ENCODE measurements at places on chromosomes 13 and 19. TPM values are rescaled to one million over a fixed set of nuclear protein-coding genes. Genes with fewer than 3 reads are reported as not detected.
A peak's percentile ranks its signal among the peaks of the same experiment; 100 is the strongest.

GRCh38 chr13:94414708-94415107, 64.8 kb downstream of the DCT start:
- no peak for DNase-seq

DNA sequence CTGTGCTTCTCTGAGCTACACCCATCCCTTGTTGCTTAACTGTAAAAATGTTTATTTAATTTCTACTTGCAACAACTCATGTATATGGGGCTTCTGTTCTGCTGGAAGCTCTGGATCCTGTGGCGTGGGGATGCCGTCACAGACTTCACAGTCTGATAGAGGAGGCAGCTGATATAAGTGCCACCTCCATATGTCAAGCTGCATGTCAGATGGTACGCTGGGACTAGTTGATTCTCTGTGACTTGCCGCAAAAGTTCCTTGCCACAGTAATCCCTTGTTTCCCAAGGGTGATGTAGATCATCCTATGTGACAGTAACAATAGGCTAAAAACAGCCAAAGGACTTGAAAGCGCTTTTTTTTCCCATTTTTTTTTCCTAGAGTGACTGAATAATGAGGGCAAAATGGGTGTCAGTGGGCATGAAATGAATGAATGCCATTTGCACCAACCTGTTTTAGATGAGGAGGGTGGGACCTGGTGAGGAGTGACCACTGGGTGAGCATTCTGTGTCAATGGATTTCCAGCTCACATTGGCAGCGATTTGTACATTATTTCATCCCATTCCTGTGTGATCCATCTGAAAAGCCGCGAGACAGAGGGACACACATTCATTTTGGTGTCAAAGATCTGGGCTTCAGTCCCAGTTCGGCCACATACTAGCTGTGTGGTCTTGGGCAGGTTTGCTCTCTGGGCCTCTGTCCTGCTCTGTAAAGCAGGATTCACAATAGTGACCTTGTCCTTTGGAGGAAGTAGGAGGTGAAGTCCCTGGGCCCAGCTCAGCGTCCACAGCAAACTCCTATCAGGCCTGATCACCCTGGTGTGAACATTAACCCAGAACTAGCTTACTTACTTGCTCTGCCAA, 88.9 kb upstream of the RNF113B start:
- peak; percentile 78 for DNase-seq

PDE4A gene
- 4.9 TPM for polyA plus RNA-seq

DNA sequence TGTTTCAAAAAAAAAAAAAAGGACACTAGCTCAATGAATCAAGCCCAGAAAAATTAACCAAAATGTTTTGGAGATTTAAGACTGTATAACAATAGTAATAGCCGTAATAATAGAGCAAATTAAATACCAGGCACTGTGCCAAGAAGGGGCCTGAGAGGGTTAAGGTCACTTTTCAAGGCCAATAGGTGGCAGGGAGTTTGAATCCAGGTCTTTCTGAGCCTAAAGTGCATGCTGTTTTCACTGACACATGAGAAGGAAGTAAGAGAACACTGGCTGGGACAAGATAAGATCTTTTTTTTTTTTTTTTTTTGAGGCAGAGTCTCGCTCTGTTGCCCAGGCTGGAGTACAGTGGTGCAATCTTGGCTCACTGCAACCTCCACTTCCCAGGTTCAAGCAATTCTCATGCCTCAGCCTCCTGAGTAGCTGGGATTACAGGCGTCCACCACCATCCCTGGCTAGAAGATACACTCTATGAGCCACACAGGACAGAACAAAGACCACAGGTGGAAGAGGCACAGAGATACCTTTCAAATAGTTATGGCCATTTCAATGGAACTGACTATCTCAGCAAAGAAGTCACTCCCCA, 7.7 kb downstream of the FFAR2 start:
- DNase-seq = no peak

- no peak for DNase-seq
These were observed 1268.7 kb upstream of the PCDH20 start for GRCh38 chr13:62684359-62684758.

DNA sequence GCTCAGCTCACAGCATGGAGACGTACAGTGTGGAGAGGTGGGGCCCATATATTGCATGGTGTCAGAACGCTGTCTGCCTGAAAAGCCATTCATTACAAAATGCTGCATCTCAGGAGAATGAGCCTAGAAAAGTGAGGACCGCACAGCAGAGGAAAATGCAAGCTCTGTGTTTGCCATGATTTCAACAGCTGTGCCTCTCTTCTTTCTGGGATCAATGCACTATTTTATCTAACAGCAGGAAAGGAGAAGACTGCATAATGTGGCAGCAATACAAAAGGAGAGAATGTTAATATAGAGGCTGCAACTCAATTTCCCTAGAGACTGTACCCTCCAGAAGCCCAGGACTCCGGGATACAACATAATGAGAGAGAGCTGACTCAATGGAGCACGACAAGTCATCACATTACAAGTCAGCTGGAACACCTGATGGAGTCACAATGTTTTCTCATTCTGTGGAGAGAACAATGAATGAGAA, 368.0 kb downstream of the FGF14 start:
- DNase-seq = no peak

DNA sequence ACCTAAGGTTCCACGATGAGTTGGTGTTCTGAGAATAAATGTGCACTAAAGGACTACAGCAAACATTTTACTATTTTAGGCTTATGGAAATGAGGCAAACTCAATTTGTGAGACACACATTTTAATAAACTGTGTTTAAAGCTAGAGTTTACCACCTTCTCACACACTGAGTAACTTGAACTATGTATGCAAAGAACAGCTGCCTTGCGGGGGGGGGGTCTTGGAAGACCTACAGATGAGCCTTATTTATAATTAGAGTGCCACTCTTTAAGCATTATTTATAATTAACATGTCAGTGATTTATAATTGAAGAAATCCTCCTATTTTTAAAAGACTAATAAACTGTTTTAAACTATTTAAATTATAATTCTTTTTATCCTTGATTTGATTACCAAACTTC, 300.4 kb downstream of the DLEU7 start:
- DNase-seq = no peak

ICAM1 gene
- 15.2 TPM for polyA plus RNA-seq

DNA sequence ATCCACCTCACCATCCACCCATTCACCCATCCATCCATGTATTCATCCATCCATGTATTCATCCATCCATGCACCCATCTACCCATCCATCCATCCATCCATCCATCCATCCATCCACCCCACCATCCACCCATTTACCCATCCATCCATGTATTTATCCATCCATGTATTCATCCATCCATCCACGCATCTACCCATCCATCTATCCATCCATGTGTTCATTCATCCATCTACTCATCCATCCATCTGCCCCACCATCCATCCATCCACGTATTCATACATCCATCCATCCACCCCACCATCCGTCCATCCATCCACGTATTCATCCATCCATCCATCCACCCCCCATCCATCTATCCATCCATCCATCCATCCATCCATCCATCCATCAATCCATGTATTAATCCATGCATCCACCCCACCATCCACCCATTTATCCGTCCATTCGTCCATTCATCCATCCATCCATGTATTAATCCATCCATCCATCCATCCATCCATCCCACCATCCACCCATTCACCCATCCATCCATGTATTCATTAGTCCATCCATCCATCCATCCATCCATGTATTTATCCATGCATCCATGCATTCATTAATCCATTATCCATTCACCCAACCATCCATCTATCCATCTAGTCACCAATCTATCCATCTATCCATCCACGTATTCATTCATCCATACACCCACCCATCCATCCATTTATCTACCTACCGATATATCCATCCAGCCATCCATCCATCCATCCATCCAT, 2.6 kb downstream of the IL12RB1 start:
- DNase-seq = no peak

CACNA1A gene
- 0.96 TPM for polyA plus RNA-seq

LILRB3 gene
- not detected for polyA plus RNA-seq

- peak; percentile 69 for DNase-seq
These were observed 1.3 kb upstream of the ZIC2 start for GRCh38 chr13:99980201-99980823.

DNA sequence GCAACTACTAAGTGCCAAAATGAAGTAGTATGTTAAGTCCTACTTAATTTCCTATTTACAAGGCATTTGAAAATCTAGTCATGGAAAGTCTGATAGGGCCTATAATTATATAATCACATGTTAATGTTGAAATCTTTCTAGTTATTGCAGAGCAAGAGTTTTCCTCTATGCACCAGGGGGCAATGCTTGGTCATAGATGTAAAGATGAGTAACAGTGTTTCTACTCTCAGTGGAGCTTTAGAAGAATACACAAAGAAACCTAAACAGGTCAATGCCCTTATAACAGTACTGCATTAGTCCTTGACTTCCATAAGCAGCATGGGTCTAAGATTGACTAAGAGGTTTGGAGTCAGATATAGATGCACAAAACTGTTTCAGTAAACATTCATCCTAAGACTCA, 218.7 kb downstream of the KCTD12 start:
- peak; percentile 87 for DNase-seq

CYP4F8 gene
- polyA plus RNA-seq = not detected

KCNN4 gene
- 0.53 TPM for polyA plus RNA-seq

CCL25 gene
- polyA plus RNA-seq = not detected

GRCh38 chr13:47126432-47126831, 229.6 kb upstream of the HTR2A start:
- peak; percentile 41 for DNase-seq

DNA sequence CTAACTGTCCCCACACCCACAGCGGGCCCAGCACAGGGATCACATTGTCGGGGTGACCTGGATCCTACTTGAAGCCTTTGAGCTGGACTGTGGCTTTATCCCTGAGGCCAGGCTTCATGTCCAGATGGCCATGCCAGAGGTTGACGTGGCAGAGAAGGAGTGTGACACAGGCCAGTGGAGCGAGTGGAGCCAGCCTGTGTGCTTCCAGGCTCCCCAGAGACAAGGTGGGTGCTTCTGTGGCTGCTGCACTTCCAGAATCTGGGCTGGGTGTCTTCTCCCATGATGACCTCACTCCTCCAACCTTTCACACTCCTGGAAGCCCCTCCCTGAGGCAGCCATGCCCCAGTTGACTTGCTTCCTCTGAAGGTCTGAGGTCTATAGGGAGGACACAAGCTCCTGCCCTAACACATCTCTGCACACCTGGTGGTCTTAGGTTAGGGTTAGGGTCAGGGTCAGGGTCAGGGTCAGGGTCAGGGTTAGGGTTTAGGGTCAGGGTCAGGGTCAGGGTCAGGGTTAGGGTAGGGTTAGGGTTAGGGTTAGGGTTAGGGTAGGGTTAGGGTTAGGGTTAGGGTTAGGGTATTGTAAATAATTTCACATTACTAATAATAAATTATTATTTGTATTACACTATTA, 13.1 kb upstream of the MZF1 start:
- no peak for DNase-seq

GRCh38 chr19:14661372-14661924, 13.2 kb downstream of the ADGRE3 start:
- DNase-seq = no peak

- no peak for DNase-seq
These were observed 90.0 kb downstream of the TEX29 start for GRCh38 chr13:111410232-111411021.

SIGLEC11 gene
- not detected for polyA plus RNA-seq

- peak; percentile 45 for DNase-seq
These were observed 1779.2 kb upstream of the MIR17HG start for GRCh38 chr13:89568276-89568675.

DNA sequence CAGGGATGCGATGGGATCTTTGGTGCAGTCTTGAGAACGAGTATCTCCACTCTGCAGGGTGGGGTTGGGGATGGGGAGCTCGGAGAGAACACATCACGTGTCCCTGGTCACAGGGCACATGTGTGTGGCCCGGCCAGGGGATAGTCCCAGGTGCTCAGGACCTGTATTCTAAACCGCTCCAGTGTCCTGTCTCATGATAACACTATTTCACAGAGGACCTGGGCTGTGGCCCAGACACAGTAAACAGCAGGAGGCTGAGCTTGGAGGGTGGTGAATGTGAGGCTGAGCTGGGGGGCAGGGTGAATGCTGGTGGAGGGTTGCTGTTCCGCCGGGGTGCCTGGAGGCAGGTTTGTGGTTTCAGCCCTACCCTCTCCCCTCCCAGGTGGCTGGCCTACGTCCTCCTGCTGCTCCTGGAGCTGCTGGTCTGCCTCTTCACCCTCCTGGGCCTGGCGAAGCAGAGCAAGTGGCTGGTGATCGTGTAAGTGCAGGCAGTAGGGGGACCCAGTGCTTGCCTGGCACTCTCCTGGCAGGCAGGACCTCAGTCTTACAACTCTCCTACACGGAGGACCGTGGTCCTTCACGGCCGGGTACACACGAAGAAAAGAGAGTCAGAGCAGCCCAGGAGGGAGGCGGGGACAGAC, 11.1 kb downstream of the TTYH1 start:
- DNase-seq = no peak

- DNase-seq = peak; percentile 47
These were observed 123.2 kb downstream of the ENOX1 start for GRCh38 chr13:43663474-43664090.

DNA sequence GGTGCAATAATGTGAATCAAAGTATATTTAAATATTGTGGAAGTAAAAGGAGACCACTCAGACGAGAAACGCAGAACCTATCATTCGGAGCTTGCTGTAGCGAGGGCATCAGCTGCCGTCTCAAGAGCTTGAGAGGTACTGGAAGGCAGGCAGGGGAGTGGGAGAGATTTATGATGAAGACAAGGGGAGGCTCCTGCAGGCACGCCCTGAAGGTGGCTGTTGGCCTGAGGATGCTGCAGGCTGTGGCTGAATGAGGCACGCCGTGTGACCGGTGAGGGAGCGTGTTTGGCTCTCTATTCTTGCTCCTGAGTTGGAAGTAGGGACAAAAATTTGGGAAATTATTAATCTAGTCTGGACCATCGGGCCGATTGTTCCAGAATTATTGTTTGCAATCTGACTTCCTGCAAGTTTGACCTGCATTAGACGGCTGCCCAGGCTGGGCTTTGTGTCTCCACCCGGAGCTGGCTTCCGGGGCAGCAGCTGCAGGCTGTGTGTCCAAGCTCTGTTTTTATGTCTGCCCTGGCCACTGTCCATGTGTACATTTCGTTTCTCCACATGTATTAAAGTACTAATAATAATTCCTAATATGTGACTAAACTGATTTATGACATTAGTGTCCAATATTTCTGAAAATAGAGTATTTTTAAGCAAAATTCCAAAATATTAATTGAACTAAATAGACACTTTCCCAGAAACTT, 91.1 kb upstream of the ANKRD10 start:
- peak; percentile 83 for DNase-seq

MED25 gene
- polyA plus RNA-seq = 28.6 TPM

DNA sequence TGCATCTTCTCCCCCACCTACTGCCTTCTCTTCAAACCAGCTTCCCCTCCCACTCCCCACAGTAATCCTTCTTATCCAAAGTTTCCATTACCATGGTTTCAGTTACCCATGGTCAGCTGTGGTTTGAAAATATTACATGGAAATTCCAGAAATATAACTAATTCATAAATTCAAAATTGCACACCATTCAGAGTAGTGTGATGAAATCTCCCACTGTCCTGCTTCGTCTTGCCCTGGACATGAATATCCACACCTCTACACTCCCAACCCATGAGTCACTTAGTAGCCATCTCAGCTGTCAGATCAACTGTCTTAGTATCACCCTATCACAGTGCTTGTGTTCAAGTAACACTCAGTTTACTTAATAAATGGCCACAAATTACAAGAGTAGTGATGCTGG, 3.8 kb upstream of the KCTD12 start:
- peak; percentile 22 for DNase-seq

DMAC2 gene
- 52.3 TPM for polyA plus RNA-seq

SYCN gene
- polyA plus RNA-seq = not detected

CLIP3 gene
- 14.7 TPM for polyA plus RNA-seq

GRCh38 chr13:50598338-50598737, 245.2 kb downstream of the DLEU7 start:
- no peak for DNase-seq

GRCh38 chr19:41936416-41936850, 8.2 kb upstream of the ERFL start:
- DNase-seq = no peak

Data from fibroblast of lung (primary cell).